Ascending aorta (tissue), 2 donors: ENCODE measurements at places on chromosomes 6 and 20. TPM values are rescaled to one million over a fixed set of nuclear protein-coding genes. Genes with fewer than 3 reads are reported as not detected.

SLC26A8 gene
- total RNA-seq, result not detected

DNA sequence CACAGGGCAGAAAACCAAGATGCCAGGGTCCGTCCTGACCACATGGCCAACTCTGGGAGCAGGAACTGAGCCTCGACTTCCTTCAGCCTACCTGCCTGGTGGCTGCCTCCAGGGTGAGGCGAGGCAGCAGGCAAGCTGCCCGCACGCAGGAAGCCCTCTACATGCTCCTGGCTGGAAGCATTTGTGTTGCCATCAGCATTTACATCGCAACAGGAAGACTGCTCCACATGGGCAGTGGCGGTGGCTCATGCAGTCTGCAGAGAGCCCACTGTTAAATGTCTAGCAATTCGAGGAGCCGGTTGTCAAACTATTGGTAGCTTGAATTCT, 233.8 kb downstream of the SYNDIG1 start:
- no peaks in the 10 kb centered on the region for H3K36me3 ChIP-seq
- H3K4me3 ChIP-seq, result no peak overlapping the region
- H3K27ac ChIP-seq, result no peak overlapping the region
- no peak for DNase-seq
- no peaks in the 10 kb centered on the region for H3K4me1 ChIP-seq

DNA sequence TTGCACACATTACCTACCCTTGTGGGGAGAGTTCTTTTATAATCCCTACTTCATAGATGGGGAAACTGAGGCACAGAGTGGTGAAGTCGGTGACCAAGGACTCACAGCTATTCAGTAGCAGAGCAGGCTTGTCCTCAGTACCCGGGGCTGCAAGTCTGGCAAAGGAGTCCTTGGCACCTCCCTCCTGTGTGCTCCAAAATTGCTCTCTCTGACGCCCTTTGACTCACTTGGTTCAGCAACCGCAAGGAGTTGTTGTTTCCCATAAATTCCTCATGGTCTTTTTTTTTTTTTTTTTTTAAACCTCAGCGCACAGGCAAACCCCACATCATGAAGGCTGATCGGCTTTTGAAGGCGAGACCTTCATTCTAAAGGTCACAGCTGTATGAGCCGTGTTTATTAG, 143.2 kb downstream of the CEBPB start:
- H3K4me3 ChIP-seq, result no peak overlapping the region
- H3K36me3 ChIP-seq, result no peaks in the 10 kb centered on the region
- H3K27ac ChIP-seq, result no peak overlapping the region

FNDC11 gene
- not detected for total RNA-seq

DNA sequence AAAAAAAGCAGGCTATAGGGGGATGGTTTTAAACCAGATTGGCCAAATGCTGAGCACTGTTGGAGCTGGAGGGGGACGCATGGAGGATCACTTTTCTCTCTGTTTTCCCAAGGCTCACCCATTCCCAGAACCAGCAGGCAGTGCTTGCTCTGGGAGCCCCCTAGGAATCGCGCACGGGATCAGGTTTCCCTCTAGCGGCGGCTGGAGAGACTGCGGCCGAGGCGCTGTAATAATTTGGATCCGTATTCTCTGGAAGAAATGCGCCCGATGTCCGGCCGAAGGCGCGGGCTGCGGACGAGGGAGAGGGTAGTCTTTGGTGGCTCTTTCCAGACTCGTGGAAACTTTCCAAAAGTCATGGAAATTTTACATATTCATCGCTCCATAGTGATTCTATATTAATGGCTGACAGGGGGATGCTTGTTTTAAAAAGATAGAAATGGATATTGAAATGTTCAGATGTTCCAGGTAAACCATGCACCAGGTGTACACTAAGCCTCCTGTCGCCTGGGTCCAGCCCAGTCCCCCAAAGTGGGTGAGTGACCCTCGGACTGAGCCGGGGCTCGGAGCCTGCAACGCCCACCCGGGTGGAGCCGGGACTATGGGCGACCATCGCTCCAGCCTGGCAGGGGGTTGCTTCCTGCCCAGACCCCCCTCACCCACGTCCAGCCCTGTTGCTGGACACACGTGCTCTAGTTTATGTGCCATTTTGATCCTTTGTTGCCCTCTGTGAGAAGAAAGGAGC, 78.7 kb upstream of the PHACTR3 start:
- no peak overlapping the region for H3K27ac ChIP-seq
- H3K4me1 ChIP-seq, result no peaks in the 10 kb centered on the region
- no peaks in the 10 kb centered on the region for H3K36me3 ChIP-seq
- H3K4me3 ChIP-seq, result no peak overlapping the region

DNA sequence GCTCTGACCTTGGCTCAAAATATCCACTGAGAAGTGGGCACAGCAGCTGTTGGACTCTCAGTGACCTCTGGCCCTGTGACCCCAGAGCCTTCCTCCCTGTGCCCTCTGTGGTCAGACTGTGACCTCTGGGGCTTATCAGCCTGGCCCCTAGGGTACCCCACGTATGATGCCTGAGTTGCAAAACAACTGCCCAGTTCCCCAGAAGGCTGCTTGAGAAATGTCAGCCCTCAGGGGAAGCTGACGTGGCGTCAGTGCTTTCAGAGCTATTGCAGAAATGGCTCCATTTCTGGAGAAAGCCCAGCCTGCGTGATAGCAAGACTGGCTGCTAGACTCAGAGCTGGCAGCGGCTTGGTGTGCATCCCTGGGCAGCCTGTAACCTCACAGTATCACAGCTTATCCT, 31.5 kb upstream of the TGM2 start:
- H3K4me1 ChIP-seq, result peaks cover 6% of the 10 kb centered on the region
- H3K36me3 ChIP-seq, result no peaks in the 10 kb centered on the region
- no peak overlapping the region for H3K4me3 ChIP-seq
- no peaks in the 10 kb centered on the region for H3K27me3 ChIP-seq

- no peak for DNase-seq
- no peaks in the 10 kb centered on the region for H3K36me3 ChIP-seq
These were observed 207.9 kb upstream of the MARCKS start for GRCh38 chr6:113649276-113649675.

DNA sequence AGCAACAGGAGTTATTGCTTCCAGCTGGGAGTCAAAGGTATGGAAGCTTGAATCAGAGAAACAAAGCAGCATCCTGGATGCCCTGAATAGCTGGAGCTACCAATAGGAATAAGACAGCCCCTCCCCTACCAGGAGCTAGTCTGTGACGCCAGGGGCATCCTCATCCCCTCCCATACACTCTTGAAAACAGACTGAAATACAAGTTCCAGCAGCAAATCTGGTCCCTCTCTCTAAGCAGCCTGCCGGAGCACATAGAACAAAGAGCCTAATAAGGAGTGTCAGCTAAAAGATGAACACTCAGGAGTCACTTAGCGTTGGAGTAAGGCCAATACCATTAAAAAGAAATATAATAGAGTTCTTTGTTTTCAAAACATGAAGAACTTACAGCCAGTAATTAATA, 25.6 kb downstream of the FILIP1 start:
- no peaks in the 10 kb centered on the region for H3K4me1 ChIP-seq
- H3K4me3 ChIP-seq, result no peak overlapping the region
- DNase-seq, result no peak
- no peaks in the 10 kb centered on the region for H3K27me3 ChIP-seq

MYO6 gene
- total RNA-seq, result 3.7 TPM

DNA sequence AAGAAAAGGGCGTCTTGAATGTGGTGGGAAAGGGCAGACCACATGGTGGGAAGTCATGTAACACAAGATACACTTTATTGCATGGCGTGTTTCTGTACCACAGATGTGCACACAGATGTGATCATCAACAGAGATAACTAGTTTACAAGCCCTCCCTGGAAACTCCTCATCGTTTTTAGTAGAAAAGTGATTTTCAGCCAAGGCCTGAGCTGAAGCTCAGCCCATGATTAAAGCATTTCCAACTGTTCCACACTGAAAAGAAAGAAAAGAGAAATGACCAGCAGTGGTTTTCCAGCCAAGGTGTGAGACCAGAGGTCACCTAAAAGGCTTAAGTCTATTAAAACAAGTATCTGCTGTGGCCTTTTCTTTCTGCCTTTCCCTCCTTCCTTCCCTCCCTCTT, 463.9 kb upstream of the JAG1 start:
- H3K27ac ChIP-seq, result no peak overlapping the region
- no peaks in the 10 kb centered on the region for H3K36me3 ChIP-seq
- H3K4me3 ChIP-seq, result no peak overlapping the region
- DNase-seq, result no peak
- no peaks in the 10 kb centered on the region for H3K27me3 ChIP-seq

GRCh38 chr6:137006056-137006455, 38.7 kb downstream of the IL20RA start:
- no peak overlapping the region for H3K4me3 ChIP-seq
- no peaks in the 10 kb centered on the region for H3K36me3 ChIP-seq
- no peaks in the 10 kb centered on the region for H3K4me1 ChIP-seq

HMGCLL1 gene
- 0.21 TPM for total RNA-seq

TAF11 gene
- total RNA-seq, result 0.85 TPM

DNA sequence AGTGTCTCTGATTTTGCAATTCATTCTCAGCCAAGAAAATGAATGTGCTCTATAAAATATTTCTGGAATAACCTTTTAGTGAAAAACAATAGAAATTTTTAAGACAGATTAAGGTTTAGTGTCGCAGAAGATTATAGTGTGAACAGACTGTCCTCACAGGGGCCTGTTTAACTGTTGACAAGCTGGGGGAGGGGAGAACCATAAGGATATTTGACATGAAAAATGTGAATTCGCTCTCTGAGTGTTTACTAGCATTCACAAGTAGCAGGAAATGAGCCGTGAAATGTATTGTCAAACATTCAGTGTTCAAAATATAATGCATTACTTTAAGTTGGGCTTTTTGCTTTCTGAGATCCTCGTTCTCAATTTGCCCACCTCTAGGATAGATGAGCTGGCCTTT, 134.8 kb upstream of the TSHZ2 start:
- no peak overlapping the region for H3K4me3 ChIP-seq
- no peak for DNase-seq
- H3K36me3 ChIP-seq, result no peaks in the 10 kb centered on the region
- H3K27me3 ChIP-seq, result no peaks in the 10 kb centered on the region
- H3K4me1 ChIP-seq, result no peaks in the 10 kb centered on the region

RBPJL gene
- not detected for total RNA-seq

- peaks cover 2% of the 10 kb centered on the region for H3K4me1 ChIP-seq
- H3K4me3 ChIP-seq, result peak overlapping the region; percentile 96
- DNase-seq, result no peak
- peak overlapping the region; percentile 72 for H3K27ac ChIP-seq
- H3K27me3 ChIP-seq, result no peaks in the 10 kb centered on the region
These were observed 644 bp downstream of the KIZ start for GRCh38 chr20:21126581-21126870.

- no peak for DNase-seq
- H3K4me3 ChIP-seq, result no peak overlapping the region
- no peaks in the 10 kb centered on the region for H3K36me3 ChIP-seq
- no peaks in the 10 kb centered on the region for H3K27me3 ChIP-seq
These were observed 81.0 kb downstream of the AGPAT4 start for GRCh38 chr6:161192636-161193411.

DNA sequence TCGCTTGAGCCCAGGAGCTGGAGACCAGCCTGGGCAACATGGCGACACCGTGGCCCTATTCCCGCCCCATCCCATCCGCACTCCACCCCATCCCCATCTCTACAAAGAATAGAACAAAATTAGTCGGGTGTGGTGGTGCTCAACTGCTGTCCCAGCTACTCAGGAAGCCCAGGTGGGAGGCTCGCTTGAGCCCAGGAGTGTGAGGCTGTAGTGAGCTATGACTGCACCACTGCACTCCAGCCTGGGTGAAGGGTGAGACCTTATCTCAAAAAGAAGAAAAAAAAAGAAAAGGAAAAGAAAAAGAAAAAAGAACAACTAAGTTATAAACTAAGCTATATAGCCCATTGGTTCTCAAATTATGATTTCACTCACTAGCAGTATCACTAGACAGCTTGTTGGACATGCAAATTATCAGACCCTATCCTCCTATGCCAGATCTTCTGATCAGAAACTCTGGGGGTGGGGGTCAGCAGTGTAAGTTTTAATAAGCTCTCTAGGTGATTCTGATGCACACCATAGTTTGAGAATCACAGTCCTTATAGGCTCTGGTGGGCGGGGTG, 491 bp upstream of the ITCH start:
- H3K4me1 ChIP-seq, result peaks cover 34% of the 10 kb centered on the region
- H3K27me3 ChIP-seq, result no peaks in the 10 kb centered on the region
- no peak overlapping the region for H3K27ac ChIP-seq
- H3K36me3 ChIP-seq, result no peaks in the 10 kb centered on the region
- H3K4me3 ChIP-seq, result peak overlapping the region; percentile 83

- no peak overlapping the region for H3K27ac ChIP-seq
- peaks cover 14% of the 10 kb centered on the region for H3K36me3 ChIP-seq
- peak; percentile 37 for DNase-seq
- no peaks in the 10 kb centered on the region for H3K4me1 ChIP-seq
- no peak overlapping the region for H3K4me3 ChIP-seq
- H3K27me3 ChIP-seq, result no peaks in the 10 kb centered on the region
These were observed 21.8 kb downstream of the SERPINB6 start for GRCh38 chr6:2949536-2950083.

ARMH2 gene
- total RNA-seq, result not detected

DNA sequence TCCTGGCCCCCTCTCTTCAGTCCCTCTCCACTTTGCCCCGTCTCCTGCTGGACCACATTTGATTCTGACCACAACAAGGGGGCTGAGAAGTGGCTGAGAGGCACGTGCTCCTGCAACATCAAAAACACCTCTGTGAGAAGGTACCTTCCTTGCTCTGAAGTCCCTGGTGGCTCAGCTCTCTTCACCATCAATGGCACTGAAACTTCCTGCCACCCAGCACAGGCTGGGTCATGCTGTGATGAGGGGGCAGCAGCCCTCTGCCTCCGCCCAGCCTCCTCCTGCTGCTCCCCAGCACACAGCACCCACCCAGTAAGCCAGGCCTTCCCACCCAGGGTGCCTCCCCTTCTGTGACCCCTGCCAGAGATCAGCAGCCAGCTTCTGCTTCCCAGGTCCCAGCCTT, 10.3 kb downstream of the ZMYND8 start:
- no peak for DNase-seq
- H3K4me3 ChIP-seq, result no peak overlapping the region
- H3K4me1 ChIP-seq, result peaks cover 48% of the 10 kb centered on the region
- no peaks in the 10 kb centered on the region for H3K36me3 ChIP-seq

PRR18 gene
- not detected for total RNA-seq

PTCRA gene
- total RNA-seq, result not detected

SRXN1 gene
- 28.8 TPM for total RNA-seq

DNA sequence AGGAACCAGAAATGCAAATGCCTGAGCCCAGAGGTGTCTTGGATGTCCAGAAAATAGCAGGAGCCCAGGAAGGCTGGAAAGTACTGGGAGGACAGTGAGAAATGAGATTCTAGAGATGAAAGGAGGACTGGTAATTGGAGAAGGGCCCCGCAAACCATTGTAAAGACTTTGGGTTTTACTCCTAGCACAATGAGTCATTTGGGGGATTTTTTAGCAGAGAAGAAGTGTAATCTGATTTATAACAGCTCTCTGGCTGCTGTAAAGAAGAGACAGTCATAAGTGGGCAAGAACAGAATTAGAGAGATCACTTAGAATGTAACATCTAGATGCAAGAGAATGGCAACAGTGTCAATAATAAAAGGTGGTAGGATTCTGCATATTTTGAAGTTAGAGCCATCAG, 40.2 kb downstream of the SLC35F1 start:
- H3K27ac ChIP-seq, result no peak overlapping the region
- H3K4me3 ChIP-seq, result no peak overlapping the region
- DNase-seq, result no peak
- no peaks in the 10 kb centered on the region for H3K27me3 ChIP-seq
- no peaks in the 10 kb centered on the region for H3K4me1 ChIP-seq

GRCh38 chr6:146965110-146965689, 239.0 kb upstream of the STXBP5 start:
- H3K27me3 ChIP-seq, result no peaks in the 10 kb centered on the region
- no peak overlapping the region for H3K4me3 ChIP-seq
- H3K36me3 ChIP-seq, result no peaks in the 10 kb centered on the region
- H3K27ac ChIP-seq, result no peak overlapping the region
- DNase-seq, result no peak

DEFB116 gene
- total RNA-seq, result not detected

GRCh38 chr20:25676164-25676809, 20.4 kb downstream of the ZNF337 start:
- no peaks in the 10 kb centered on the region for H3K27me3 ChIP-seq
- no peaks in the 10 kb centered on the region for H3K4me1 ChIP-seq
- no peak overlapping the region for H3K27ac ChIP-seq
- H3K4me3 ChIP-seq, result no peak overlapping the region
- no peak for DNase-seq
